Mammary epithelial cell (primary cell): ENCODE measurements at places on chromosomes 3 and 15.

GRCh38 chr3:36520241-36521006 lies 140.1 kb downstream of the STAC start:
- no peak for DNase-seq

- no peak for DNase-seq
These were observed 73.1 kb downstream of the TFG start for GRCh38 chr3:100782348-100782747.

DNA sequence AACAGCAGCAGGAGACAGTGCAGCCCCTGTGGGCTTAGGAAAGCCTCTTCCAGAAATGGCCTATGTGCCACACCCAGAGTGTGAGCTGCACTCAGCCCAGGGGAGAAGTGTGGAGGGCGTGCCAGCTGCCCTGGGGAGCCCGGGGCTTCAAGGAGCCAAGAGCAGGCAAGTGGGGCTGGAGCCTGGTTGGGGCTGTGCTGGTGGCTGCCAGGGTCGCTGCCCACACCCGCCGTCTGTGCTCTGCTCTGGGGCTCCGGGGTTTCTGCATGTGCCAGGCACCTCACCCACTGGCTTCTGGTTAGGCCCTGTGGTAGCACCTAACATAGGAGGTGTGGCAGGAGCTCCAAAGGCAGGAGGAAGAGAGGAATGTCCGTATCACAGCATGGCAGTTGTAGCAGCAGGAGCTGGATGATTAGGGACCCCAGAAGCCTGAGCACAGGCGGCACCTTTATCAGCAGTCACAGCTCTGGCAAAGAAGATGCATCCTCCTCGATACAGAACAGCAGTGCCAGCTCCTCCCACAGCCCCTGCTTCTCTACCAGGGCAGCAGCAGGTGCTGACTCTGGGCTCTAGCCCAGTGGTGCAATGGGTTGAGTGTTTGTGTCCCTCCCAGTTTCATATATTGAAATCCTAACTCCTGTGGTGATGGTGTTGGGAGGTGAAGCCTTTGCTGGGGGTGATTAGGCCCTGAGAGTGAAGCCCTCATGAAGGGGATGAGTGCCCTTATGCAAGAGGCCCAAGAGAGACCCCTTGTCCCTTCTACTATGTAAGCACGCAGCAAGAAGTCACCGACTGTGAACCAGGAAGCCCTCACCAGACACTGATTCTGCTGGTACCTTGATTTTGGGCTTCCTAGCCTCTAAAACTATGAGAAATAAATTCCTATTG lies 70.0 kb upstream of the KLF13 start:
- no peak for DNase-seq

- peak; percentile 76 for DNase-seq
These were observed 3.0 kb upstream of the ISLR2 start for GRCh38 chr15:74127255-74127953.

DNA sequence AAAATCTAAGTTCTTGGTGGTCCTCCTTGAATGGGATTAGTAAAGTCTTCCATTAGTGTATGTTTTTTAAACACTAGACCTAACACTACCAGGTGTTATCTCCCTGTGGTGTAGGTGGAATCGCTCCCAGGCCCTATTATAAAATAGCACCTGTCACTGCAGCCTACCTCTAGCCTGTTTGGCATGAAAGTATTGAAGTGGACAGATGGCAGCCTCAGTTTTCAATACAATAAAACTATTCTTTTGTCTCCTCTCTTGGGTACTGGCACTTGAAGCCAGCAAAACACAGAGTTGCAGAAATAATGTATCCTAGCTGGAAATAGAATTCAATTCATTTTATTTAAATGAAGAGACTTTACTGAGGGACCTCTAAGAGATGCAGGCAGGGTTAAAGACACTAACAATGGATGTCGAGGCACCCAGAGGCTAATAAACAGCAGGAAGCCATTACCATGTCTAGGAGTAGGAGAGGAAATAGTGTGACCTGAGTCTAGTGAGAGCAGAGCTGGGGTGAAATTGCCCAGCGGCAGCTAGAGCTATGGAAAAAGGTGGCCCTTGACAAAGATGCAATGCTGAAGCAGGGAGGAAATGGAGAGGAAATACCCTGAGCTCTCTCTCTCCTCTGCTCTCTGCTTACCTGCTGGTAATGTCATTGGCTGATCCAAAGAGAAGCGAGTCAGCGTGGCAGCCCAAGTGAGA lies 49.1 kb upstream of the TMEM158 start:
- DNase-seq: no peak

GRCh38 chr3:46282696-46283095 lies 40.4 kb downstream of the CCR3 start:
- no peak for DNase-seq

DNA sequence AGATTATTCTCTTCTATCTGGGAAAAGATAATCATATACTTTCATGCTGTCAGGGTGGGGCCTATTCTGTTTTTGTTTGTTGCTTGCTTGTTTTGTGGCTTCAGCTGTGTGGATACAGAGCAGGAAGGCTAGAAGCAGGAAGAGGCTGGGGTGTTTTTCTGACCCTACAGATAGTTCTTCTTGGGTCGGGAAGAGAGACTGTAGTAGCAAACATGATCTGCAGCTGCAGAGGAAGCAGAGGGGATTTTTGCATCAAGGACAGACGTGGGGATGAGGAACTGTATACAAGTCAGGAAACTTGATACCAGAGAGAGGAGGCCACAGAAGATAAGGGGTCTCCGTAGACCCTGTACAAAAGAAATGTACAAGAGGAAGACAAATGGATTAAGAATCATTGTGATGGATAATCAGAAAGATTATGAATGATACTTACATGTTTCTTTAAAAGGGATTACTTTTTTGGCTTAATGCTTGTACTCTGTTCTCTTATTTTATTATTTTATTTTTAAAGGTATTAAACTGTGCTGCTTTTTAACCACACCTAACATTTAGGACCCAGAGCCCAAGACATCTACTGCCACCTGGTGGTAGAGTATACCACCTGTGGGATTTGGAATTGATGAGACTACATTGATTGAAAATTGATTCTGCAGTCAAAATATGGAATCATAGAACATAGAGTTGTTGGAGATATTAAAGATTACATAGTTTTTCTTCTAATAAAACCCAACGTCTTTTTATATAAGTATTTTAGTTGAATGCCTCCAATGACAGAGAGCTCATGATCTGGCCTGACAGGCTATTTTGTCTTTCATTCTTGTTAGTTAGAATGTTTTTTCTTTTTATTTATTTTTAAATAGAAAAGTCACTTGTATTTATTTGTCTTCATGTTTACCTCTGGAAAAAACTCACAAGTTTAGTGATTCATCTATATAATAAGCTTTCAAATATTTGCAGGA lies 87.3 kb upstream of the ROPN1 start:
- peak; percentile 9 for DNase-seq

- DNase-seq: peak; percentile 47
These were observed 145.4 kb downstream of the KLHL25 start for GRCh38 chr15:85649372-85649771.

DNA sequence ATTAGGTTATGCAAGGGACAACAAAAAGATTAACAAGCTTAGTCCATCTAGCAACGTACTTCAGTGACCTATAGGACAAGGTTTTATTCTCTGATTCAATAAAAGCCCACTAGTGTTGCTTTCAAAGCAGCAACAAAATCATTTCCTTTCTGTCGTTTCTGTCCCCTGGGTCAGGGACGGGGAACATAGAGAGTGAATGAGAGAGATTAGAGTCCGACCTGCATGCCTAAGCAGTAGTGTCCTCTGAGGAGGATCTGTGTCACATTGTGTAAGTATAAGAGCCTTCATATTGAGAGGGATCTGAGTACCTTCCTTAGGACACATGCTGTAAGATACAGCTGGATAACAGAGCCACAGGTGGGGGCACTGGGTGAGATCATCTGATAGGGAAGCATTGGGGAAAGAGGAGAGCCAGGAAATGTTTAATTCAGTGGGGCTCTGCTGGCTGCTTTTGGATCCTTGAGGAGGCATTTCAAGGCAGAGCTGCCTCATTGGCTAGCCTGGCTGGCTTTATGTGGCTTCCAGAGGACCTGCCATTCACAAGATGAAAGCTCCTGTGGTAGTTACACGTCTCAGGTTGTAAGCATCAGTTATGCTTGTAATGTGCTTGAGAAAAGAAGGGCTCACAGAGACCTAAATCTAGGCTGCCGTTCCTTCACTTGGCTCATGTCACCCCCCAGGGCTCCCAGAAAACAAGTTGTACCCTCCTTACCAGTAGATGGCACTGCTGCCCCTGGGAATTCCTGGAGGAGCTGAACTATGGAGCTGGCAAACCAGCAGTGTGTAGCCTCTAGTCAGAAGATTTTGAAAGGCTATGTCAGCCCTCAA lies 2.7 kb downstream of the TMEM108 start:
- DNase-seq: peak; percentile 44

DNA sequence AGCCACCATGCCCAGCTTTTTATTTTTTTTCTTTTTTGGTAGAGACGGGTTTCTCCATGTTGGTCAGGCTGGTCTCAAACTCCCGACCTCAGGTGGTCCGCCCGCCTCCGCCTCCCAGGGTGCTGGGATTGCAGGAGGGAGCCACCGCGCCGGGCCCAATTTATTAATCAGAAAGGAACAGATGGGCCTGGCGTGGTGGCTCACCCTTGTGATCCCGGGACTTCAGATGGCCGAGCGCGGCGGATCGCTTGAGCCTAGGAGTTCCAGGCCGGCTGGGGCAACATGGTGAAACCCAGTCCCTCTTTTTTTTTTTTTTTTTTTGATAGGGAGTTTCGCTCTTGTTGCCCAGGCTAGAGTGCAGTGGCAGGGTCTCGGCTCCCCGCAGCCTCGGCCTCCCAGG lies 64.6 kb downstream of the GOLGA6L7 start:
- no peak for DNase-seq

DNA sequence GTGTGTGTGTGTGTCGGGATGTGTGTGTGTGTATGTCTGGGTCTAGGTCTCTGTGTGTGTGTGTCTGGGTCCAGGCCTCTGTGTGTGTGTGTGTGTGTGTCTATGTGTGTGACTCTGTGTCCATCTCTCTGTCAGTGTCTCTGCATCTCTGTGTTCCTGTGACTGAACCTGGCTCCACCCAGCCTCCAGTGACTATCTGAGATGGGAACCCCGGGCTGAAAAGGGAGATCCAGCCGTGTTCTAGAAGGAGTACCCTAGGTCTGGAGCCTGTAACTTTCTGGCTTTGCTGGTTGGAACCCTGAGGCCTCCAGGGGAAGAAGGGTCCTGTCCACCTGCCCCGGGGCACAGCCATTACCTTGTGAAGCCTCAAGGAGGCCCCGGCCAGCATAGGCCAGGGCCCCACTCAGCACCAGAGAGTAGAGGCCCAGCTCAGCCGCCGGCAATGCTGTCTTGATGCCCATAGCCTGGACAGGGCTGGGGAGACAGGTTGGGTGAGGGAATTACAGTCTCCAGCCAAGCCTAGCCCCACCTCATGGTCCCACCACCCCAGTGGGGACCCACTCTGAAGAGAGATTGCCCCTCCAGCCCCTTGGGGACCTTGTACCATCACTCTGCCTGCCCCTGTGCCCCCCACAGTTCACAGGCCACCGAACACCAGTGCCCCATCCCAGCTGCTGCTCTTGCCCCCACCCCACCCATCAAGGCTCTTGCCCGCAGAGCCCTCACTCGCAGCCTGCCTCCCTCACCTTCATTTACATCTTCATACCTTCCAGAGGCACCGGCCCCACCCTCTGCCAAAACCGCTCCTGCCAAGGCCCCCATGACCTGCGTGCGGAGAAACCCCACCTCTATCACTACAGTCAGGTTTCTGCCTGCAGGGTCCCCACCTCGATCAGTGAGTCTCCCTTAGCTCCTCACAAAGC lies 2.0 kb downstream of the HHATL start:
- no peak for DNase-seq

GRCh38 chr15:90497912-90498311 lies 31.8 kb upstream of the CRTC3 start:
- DNase-seq: no peak

- DNase-seq: no peak
These were observed 95.7 kb downstream of the CPN2 start for GRCh38 chr3:194255252-194256039.

GRCh38 chr15:66356077-66356358 lies 467 bp downstream of the TIPIN start:
- DNase-seq: no peak

DNA sequence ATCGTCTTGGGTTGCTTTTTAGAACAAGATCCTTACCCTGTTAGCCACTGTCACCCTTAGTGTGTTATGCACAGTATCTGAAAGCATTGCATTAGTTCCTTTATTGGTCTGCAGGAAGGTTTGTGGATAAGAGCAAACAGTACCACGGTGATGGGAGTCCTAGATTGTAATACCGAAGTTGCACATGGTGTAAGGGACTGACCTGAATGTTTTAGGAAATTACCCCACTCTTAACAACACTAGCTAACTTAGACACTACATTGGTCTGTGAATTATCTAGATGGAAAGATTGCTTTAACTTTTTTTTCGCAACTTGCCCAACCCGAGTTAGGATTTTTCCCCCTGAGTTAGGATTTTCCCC lies 1.3 kb downstream of the STT3B start:
- DNase-seq: peak; percentile 27

GRCh38 chr15:29924750-29925149 lies 102.5 kb upstream of the TJP1 start:
- DNase-seq: peak; percentile 20

GRCh38 chr3:108820586-108820985 lies 2.0 kb upstream of the TRAT1 start:
- DNase-seq: no peak

DNA sequence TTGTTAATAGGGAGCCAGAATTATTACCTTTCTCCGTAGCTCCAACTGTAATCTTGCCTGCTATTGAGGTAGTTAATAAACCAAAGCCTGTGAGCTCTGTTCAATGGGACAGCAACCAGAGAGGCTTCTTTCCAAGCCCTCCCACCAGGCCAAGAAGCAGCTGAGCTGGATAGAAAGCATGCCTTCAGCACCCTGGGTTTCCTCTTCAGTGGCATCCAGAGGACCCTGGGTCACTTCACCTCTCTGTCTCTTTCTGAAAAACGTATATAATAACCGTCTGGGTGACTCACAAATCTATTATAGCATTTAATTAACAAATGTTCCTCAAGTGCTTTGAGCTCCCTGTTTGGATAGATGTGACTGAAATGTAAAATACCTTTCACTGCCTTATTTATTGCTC lies 420.0 kb downstream of the LPP start:
- DNase-seq: no peak

GRCh38 chr15:52100807-52101442 lies 11.7 kb downstream of the BCL2L10 start:
- peak; percentile 87 for DNase-seq

- no peak for DNase-seq
These were observed 406.5 kb upstream of the ARHGEF26 start for GRCh38 chr3:153714588-153715290.

DNA sequence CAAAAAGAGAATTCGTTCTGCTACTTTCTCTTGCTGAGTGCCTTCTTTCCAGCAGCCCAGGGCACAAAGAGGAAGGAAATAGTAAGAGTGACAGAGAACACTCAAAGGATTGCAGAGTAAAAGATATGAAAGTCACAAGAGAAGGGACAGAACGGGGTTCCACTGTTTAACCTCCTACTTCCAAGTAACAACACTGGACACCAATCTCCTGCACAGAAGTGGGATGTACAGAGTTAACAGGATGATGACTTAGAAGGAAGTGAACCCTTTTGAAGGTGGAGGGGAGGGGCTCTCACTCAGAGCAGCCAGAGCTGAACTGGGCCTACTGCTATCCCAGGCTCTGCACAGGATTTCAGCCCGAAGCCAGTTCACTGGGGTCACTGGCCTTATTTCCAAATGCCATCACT lies 130.1 kb upstream of the PRICKLE2 start:
- peak; percentile 38 for DNase-seq
